CD4-positive, alpha-beta T cell treated with Interleukin-17A for 4 hours (primary cell): ENCODE measurements at places on chromosomes 3 and 15.

GRCh38 chr3:65605876-65606432 is 432.8 kb downstream of the MAGI1 start:
- no peak for DNase-seq

GRCh38 chr3:135165260-135165659 is 370.2 kb downstream of the EPHB1 start:
- DNase-seq, result no peak

DNA sequence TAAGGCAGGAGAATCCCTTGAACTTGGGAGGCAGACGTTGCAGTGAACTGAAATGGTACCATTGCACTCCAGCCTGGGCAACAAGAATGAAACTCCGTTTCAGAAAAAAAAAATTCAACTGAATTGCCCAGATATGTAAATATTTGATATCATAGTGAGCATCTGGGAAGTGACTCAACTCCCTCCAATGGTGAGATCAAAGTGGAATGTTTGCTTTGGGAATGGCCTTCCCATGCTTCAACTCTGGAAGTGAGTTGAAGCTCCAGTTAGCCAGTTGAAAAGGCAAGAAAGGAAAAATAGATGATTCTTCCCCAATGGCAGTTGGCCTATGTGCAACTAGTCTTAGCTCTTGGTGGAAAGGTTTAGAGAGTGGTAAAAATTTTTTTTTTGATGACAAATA is 131.6 kb upstream of the CMC1 start:
- DNase-seq, result no peak

DNA sequence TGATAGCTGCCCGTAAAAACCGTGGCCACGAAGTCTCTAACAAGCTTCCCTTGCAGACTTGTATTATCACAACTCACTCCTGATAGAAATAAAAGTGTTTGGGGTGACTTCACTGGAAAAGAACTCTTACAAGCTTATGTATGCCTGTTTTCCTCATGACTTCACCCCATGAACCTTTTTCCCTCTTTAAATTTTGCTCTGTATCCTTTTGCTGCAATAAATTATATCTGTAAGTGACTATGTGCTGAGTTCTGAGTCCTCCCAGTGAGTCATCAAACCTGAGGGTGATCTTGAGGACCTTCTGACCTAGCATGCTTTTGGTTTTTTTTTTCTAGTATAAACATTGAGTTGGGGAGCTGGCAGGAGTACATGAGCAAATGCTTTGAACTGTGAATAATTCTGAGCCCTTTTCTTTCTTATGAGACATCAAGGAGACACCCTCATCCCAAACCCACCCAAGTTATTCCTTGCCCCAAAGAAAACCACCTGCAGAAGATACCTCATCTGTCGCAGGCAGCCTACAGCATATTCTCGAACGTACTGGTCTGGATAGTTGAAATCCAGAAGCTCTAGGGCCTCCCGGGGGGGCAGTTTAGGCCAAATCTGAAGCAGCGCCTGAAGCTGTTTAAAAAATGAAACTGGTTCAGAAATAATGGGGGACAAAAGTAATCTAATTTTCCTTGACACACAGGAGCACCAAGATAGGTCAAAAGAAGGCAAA is 85.9 kb downstream of the FAIM start:
- no peak for DNase-seq

- no peak for DNase-seq
Observed at GRCh38 chr15:35665896-35666536, 120.1 kb upstream of the DPH6 start.

DNA sequence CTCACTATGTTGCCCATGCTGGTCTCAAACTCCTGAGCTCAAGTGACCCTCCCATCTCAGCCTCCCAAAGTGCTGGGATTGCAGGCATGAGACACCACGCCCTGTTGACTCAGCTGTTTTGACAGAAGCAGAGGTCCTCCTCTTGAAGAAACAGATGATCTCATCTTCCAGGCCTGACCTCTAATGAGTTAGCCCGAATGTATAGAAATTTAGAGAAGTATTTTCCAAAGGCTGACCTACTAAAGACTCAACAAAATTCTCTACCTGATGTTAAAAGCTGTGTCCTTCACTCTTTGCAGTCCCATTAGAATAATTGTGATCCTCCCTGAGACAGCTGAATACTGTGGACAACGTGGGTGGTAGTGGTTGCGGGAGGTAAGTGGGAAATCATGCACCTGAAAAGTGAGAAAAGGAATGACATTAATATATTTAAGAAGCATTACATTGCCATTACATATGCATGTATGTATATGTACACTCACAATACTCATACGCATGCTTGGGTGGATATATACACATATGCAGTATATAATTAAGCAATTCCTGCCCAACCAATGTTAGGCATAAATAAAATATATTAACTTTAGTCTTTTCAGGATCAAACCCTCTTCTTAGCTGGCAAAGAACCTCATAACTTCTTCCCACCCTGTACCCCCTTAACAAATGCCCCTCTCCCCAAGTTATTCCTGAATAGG is 204.6 kb upstream of the NR2F2 start:
- DNase-seq, result no peak

DNA sequence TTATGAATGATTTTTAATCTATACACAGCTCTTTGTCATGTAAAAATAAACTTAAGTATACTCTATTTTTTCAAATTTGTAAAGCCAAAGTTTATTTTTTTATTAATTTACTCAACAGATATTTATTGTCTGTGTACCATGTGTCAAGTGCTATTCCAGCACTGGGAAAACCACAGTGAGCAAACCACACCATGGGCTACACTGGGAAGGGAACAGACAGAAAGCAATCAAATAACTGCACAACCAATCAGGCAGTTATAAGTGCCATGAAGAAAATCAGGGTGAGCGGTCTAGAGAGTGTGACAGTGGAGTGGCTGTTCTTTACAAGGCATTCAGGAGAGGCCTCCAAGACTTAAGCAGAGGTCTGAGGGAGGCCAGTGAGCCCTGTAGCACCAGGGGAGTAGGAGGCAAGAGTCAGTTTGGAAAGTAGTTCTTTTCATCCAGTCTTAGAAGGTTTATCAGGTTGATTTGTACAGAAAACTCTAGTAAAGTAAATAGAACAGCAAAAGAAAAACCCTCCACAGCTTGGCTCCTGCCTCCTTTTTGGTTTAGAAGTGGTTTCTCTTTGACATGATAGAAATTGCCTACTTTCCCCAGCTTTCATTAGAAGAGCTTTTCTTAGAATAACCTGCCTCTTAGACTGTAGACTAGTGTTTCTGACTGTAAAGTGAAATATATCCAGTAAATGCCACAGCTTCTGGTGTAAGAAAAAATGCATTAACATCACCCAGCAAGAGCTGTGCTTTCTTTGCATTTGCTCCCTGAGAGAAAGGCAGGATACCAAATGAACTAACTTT is 13.7 kb downstream of the EIF2AK4 start:
- DNase-seq, result no peak

DNA sequence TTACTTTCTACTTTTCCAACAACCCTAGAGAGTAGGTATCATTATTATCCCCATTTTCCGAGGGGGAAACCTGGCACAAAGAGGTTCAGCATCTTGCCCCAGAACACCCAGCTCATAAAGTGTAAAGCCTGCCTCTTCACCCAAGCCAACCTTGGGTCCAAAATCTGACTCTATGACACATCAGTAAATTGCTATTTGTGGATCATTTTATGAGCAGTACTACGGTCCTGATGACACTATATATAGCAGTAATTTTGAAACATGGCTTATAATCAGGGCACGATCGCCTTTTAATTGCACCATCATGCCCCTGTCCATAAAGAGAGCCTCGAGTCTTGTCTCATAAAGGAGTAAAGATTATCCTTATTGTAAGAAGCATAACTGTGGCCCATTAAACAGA is 9.7 kb downstream of the MAGI1 start:
- DNase-seq, result no peak
